ENCODE measurements at places on chromosomes 4 and X.
A peak's percentile ranks its signal among the peaks of the same experiment; 100 is the strongest.

GRCh38 chr4:19927381-19927780 is 324.3 kb upstream of the SLIT2 start:
- DNase-seq, result no peak

GRCh38 chr4:173485164-173485563 is 44.9 kb downstream of the HAND2 start:
- DNase-seq, result peak; percentile 34

- peak; percentile 20 for DNase-seq
Measured at GRCh38 chrX:20267931-20268701, 1.4 kb upstream of the RPS6KA3 start.

DNA sequence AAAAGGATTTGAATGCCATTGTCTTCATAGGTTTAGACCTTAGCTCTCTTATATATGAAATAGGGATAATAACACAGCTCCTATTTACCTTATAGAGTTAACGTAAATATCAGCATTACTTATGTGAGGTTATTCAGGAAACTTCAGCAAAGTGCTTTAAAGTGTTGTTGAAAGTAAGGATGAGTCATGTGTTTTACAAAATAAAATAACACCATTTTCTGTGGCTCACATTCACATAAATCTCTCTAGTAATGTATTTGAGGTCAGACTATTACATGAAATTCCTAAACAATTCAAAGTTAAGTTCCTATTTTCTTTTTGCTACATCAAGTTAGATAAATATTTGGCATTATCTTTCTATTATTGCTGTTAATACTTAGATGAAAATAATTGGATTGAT is 2.9 kb downstream of the GNRHR start:
- DNase-seq, result peak; percentile 8

DNA sequence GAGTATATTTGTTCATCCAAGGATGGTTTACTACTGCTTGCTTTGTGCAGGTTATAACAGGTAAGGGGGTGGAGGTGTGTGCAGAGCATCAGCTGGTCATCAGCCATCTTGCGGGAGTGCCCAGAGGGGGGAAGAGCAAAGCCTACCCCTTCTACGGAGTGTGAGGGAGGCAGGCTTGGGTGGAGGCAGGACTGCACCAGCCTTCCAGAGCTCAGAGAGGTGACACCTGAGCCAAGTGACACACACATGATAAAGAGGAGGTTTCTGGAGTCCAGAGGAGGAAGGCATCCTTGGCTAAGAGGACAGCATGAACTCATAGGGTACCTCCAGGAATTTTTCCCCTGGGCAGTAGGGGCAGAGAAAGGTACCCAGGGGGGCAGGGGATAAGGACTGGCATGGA is 126.6 kb downstream of the TBL1X start:
- no peak for DNase-seq

DNA sequence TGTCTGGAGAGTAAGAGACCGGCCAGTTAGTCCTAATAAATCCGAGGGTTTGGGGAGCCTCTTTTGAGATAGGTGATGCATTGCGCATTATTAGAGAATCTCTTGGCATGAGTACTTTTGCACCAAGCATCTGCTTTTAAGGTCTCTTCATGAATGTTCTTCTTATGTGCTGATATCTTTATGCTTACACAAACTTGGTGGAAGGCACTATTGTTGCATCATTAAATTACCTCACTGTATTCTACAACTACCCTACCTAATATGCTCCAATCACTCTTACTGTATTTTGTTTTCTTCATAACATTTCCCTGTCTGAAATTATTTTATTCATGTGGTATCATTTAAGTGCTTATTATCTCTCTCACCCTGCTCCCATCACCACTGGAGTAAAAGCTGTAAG is 151.6 kb downstream of the PALLD start:
- no peak for DNase-seq

- DNase-seq, result no peak
Measured at GRCh38 chr4:75786938-75787337, 62.6 kb downstream of the USO1 start.

GRCh38 chr4:82480771-82481505 is 50.5 kb downstream of the ENOPH1 start:
- DNase-seq, result no peak

DNA sequence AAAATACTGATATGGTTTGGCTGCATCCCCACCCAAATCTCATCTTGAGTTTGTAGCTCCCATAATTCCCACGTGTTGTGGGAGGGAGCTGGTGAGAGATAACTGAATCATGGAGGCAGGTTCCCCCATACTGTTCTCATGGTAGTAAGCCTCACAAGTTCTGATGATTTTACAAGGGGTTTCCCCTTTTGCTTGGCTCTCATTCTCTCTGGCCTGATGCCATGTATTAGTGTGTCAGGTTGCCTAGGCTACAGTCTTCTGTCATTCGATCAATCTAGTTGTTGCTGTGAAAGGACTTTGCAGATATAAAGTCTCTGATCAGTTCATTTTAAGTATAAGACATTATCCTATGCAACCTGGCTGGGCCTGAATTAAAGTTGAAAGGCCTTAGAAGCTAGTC is 209.3 kb upstream of the MAOA start:
- DNase-seq, result no peak

- DNase-seq, result no peak
Measured at GRCh38 chr4:87283151-87283550, 39.5 kb downstream of the HSD17B13 start.

- no peak for DNase-seq
Measured at GRCh38 chr4:54915276-54915675, 210.1 kb downstream of the KDR start.

DNA sequence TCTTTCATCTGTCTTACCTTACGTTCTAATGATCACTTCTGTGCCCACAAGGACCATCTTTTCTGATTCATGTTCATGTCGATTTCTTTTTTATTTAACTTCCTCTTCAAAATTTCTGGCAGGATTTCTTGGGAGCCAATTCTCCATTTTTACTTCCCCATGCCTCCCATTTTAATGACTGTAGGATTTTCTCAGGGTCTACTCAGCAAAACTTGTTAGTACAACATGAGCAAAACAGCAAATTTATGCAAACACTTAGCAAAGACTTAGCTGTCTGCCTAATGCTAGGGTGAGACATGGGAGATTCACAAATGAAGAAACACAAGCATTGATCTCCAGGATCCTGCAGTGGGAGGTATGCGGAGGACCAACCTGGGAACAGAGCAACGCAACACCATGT is 5.5 kb downstream of the CD38 start:
- no peak for DNase-seq

GRCh38 chr4:118351851-118352827 is 664 bp downstream of the PRSS12 start:
- peak; percentile 57 for DNase-seq

DNA sequence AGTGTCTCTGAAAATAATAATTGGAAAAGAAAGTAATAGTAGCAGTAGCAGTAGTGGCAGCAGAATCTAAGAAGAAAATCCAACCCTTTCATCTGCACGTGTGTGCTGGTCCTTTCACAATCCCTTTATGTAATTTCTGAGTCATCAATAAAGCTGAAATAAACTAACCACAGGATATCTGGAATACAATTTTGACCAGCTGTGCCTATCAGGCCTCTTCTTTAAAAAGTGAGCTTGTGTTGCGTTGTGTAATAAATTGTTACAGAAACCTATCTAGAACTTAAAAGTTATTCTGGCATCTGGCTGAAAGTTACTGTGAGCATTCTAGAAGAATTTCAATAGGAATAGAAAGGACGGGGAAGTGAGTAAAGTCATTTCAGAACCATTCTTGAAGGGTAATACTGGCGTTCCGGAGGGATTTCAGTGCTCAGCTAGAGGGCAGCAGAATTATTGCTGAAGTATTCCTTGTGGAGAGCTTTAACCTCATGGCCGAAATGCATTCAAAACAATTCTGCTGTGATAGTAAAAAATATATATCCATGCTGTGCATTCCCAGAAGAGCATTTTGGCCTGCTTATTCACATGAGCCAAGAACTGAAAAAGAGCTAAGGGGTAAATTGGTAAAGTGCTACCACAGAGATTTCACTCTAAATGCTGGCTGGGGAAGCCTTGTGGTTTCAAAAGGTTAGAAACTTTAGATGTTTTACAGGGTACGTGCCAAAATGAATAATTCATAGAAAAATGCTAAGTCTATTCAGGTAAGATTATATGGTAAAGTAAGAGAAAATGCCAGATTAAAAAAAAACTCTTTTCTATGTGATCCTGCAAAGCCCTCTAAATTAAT is 260.6 kb downstream of the NKX6-1 start:
- DNase-seq, result peak; percentile 35

GRCh38 chr4:101102114-101102742 is 245.1 kb downstream of the PPP3CA start:
- DNase-seq, result peak; percentile 63

- no peak for DNase-seq
Measured at GRCh38 chr4:829761-830600, 4.1 kb upstream of the CPLX1 start.

DNA sequence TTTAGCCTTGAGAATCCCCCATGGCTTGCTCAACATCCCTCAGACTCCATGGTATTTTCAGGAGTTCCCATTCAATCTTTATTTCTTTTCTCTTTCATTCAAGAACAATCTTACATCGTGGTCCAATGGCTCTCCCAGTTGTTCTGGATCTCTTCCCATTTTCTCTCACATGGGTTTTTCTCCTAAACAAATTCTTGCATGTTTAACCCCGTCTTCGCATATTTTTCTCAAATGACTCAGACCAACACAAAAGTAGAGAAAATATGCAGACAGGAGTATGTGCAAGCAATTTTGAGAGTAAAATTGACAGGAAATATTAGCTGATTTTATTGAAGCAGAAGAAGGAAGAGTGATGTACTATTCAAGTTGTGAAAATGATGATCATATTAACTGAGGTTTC is 396.4 kb upstream of the TRAM1L1 start:
- DNase-seq, result peak; percentile 67

GRCh38 chrX:97389761-97390192 is 506.1 kb downstream of the RPA4 start:
- peak; percentile 79 for DNase-seq

- peak; percentile 39 for DNase-seq
Measured at GRCh38 chr4:36164900-36165630, 79.2 kb downstream of the ARAP2 start.

Measured in fibroblast of skin of right biceps (primary cell).